ENCODE measurements at places on chromosomes 3 and 15.

GRCh38 chr3:116118475-116119169 lies 326.7 kb downstream of the LSAMP start:
- DNase-seq, result peak; percentile 65

- no peak for DNase-seq
These were observed 3.5 kb downstream of the ABHD2 start for GRCh38 chr15:89091627-89092220.

GRCh38 chr3:54830658-54831057 lies 97.2 kb downstream of the LRTM1 start:
- no peak for DNase-seq

DNA sequence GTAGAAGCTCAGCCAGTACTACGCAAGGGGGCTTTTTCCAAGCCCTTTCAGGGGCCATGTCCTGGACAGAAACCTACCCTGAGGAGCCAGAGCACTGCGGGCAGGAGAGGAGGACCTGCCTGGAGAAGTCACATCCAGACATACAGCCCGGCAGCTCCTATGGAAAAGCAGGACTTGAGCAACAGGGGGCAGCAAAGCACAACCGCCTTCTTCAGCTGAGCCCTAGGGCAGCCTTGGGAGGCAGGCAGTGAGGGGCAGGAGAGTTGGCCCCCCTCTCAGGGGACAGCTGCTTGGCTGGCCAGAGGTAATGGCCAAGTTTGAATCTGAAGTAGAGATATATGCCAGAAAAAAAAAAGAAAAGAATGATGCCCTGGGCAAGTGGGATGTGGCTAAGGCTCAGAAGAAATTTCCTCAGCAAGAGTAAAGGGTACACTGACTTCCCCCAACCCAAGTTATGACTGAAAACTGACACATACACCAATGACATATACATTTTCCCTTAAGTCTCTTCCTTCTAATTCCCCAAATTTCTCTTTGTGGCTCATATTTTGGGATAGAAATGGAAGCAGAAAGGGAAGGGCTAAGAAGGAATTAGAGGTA lies 56.9 kb downstream of the CYP19A1 start:
- DNase-seq, result peak; percentile 8

GRCh38 chr3:139182143-139182542 lies 137.5 kb upstream of the PRR23C start:
- DNase-seq, result no peak

DNA sequence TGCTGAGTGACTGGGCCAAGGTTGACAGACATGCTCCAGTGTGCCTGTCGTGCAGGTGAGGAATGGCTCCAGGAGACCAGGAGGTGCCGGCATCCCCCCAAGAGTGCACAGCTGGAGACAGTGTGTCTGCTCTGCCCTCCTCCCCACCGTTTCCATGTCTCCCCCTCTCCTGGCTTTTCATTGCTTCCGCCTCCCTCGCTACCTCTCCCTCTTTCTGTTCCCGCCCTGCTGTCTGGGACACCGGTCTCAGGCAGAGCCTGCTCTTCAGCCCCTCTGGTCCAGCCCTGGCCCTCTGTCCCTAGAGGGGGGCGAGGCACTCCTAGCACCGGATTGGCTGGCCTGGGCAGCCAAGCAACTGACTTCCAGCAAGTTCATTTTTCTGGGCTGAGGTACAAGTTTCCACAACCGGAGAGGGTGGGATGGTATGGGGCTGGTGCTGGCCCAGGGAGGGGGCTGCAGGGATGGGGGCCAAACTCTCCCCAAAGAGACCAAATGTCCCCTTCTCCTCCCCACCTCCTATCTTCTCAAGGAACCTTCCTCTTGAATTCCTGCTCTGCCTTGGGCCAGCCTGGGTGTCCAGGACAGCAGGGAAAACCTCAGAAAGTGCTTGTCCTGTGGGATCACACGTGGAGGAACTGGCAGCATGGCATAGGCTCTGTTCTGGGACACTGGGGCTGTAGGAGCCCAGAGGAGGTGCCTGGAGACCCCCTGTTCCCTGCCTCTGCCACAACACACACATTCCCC lies 32.6 kb downstream of the PRKCD start:
- DNase-seq, result no peak

DNA sequence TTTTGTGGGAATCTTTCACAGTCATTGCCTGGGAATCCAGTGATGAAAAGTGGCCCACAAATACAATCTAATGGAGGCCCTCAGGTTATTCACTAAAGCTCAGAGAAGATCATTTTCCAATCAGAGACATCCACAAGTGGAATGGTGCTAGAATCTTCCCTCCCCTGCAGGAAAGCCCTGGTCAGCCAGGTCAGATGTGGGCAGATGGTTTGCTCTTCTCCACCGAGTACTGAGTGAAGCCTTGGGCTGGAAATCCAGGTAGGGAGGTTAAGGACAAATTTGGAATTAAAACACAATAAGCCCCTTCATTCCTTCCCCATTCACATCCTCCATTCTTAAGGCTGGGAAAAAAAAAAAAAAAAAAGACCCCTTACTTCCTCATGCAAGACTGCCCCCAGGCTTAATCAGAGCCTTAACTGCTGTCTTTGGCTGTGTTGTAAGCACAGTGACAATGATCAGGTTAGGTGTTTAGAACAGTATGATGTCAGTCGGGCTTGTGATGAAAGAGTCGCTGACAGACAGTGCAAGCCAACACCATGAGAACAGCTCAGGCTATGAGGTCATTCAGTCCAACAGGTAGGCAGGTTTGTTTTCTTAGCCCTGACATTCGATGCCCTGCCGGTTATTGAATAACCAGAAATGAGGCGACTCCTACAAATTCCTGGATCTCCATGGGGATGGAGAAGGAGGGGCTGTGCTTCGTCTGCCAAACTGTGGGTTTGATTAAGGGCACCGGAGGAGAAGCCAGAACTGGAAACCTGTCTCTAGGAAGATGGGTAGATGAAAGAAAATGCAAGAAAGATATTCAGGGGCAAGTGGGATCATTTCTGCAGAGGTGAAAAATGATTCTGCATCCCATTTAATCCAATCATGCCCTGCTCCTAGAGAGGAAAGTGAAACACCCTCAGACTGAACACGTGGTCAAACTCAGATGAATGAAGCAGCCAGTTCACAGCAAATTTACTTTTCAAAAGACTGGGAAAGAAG lies 23.5 kb upstream of the HES1 start:
- DNase-seq, result no peak

- no peak for DNase-seq
These were observed 46.6 kb upstream of the MRPL3 start for GRCh38 chr3:131549340-131549739.

GRCh38 chr3:55708921-55709320 lies 221.8 kb upstream of the WNT5A start:
- no peak for DNase-seq

GRCh38 chr3:194357681-194358080 lies 6.6 kb upstream of the CPN2 start:
- no peak for DNase-seq

DNA sequence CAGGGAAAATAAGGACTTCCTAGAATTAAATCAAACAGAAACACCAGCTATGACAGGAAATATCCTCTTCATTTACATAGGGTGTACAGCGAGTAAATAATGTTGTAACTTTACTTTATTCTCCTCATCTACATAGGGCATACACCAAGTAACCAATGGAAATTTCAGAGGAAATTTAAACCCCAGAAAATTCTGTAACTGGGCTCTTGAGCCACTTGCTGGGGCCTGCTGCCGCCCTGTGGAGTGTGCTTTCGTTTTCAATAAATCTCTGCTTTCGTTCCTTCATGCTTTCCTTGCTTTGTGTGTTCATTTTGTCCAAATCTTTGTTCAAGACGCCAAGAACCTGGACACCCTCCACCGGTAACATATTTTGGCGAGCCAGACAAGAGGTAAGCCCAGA lies 990.4 kb upstream of the CADM2 start:
- DNase-seq, result no peak

DNA sequence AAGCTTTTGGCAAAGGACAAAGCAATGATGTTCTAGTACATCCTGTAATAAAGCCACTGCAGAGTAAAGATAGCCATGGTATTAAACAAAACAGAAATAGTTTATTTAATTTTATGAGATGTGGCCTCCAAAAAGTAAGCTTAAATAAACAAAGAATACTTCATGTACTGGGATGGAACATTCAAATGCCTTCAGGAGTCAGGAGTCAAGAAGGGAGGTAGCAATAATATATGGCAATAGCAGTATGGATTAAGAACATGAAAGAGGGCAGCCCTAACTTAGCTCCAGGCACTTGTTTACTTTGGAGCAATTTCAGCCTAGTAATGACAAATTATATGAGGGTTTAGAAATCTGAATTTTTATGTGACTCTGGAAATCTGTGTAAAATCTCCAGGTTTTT lies 343.9 kb upstream of the THRB start:
- DNase-seq, result no peak

DNA sequence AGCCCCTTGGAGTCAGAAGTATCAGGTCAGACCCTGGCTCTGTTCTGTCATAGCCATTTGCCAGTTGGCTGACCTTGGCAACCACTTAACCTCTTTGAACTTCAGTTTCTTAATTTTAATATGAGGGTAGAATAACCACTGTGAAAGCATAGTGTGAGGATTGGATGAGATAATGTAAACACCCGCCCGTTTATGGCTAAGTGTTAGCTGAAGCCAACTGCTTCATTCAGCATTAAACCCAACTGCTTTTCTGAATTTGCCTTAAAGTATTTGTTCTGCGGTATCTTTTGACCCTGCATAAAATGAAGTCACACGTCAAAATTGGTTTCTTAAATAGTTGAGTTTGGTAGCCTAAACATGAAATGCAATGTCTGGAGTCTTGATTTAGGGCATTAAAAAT lies 121.5 kb upstream of the ABHD17C start:
- no peak for DNase-seq

GRCh38 chr15:39312984-39313383 lies 267.9 kb upstream of the THBS1 start:
- DNase-seq, result peak; percentile 6

- no peak for DNase-seq
These were observed 18.4 kb downstream of the GOLGB1 start for GRCh38 chr3:121730940-121731687.

GRCh38 chr3:112734171-112734570 lies 93.2 kb upstream of the CCDC80 start:
- DNase-seq, result no peak

GRCh38 chr3:155646128-155646527 lies 98.7 kb downstream of the PLCH1 start:
- DNase-seq, result no peak

- no peak for DNase-seq
These were observed 156.5 kb downstream of the CADPS start for GRCh38 chr3:62718515-62719320.

GRCh38 chr3:11159421-11159904 lies 5.2 kb downstream of the HRH1 start:
- DNase-seq, result no peak

GRCh38 chr3:71392251-71392650 lies 191.3 kb downstream of the FOXP1 start:
- DNase-seq, result no peak

- no peak for DNase-seq
These were observed 21.1 kb upstream of the COMMD4 start for GRCh38 chr15:75314552-75315290.

DNA sequence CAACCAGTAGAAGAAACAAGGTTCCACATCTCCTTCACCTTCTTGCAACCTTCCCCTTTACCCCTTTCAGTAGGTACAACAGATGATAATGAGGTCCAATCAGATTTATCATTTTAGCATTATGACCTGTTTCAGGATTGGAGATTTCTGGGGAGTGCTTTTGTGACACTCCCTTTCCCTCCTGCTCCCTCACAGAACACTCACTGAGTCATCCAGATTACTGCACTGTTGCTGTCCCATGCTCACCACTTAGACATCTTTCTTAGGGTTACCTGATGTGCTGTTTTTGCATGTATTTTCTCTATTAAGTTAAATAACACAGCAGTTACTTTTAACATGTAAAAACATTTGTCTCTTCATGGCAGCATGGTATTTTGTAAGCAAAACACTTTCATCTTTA lies 118.5 kb downstream of the MFSD1 start:
- DNase-seq, result no peak

DNA sequence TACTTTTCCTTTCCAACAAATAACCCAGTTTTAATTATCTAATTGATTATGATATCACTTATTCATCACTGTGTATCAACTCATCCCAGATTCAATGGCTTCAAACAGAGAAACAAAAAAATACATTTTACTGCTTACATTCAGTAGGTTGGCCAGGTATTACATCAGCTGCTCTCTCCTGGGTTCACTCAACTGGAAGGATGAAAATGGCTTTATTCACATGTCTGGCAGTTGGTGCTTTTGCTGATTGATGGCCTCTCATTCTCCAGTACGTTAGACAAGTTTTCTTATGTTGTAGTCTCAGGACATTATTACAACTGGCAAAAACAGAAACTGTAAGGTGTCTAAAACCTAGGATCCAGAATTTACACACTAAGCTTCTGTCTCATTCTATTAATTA lies 811.0 kb upstream of the ALCAM start:
- DNase-seq, result no peak

- no peak for DNase-seq
These were observed 44.5 kb upstream of the SLCO2A1 start for GRCh38 chr3:134074001-134074789.

DNA sequence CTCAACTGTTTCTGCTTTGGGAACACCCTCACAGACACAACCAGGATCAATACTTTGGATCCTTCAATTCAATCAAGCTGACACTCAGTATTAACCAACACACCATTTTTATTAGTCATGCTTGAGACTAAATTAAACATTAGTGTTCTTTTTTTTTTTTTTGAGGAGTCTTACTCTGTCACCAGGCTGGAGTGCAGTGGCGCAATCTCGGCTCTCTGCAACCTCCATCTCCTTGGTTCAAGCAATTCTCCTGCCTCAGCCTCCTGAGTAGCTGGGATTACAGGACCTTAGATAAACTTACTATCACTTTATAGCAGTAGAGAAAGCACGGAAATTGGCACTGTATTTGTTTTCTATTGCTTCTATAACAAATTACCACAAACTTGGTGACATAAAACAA lies 2.0 kb upstream of the RAB11A start:
- no peak for DNase-seq

- no peak for DNase-seq
These were observed 1.4 kb downstream of the FOXP1 start for GRCh38 chr3:71582036-71582611.

- no peak for DNase-seq
These were observed 60.7 kb downstream of the UBE2E2 start for GRCh38 chr3:23263796-23264195.

DNA sequence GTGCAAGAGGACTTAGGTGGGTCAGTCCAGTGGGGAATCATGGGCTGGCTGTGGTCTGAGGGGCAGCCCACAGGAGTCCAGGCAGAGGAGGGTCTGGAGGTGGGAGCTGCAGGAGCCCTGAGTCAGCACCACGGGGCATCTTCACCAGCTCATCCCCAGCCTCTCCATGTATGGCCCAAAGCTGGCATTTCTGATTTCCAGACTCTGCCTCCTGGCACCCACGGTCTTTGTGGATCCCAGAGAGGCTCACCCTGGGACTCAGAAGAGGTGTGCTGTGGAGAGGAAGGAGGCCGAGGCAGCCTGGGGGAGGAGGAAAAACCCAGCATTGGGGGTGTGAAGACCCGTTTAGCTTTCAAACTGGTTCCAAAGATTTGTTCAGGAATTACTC lies 64.5 kb upstream of the KLF13 start:
- DNase-seq, result no peak

DNA sequence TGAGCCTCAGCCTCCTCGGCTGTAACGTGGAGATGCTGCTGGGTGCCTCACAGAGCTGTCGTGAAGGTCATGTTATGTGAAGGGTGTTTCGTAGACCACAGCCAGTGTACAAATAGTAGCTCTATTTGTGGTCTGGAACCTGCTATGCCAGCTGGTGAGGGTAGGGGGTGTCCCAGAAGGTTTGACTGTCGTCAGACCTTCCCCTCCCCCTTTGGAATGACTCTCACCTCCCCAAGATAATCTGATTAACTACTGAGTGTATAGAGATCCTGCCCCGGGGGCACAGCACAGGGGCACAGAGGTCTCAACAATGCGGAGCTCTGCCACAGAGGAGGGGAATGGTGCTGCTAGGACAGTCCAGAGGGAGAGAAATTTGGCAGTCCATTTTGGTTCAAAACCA lies 20.5 kb downstream of the FGD5 start:
- no peak for DNase-seq
